ENCODE measurements at places on chromosomes 2 and 18.

DNA sequence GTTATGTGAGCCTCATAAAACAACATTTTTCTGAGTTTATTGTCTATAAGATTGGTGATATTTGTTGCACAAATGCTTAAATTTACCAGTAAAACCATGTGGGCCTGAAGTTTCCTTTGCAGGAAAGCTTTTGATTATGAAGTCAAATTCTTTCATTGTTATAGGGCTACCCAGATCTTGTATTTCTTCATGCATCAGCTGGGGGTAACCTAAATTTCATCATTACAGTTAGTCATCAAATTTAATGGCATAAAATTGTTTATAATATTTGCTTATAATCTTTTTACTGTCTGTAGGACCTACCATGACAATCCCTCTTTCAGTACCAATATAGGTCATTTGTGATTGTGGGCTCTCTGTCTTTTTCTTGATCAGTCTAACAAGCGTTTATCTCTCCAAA is 47.8 kb downstream of the SMAD2 start:
- DNase-seq, result no peak

DNA sequence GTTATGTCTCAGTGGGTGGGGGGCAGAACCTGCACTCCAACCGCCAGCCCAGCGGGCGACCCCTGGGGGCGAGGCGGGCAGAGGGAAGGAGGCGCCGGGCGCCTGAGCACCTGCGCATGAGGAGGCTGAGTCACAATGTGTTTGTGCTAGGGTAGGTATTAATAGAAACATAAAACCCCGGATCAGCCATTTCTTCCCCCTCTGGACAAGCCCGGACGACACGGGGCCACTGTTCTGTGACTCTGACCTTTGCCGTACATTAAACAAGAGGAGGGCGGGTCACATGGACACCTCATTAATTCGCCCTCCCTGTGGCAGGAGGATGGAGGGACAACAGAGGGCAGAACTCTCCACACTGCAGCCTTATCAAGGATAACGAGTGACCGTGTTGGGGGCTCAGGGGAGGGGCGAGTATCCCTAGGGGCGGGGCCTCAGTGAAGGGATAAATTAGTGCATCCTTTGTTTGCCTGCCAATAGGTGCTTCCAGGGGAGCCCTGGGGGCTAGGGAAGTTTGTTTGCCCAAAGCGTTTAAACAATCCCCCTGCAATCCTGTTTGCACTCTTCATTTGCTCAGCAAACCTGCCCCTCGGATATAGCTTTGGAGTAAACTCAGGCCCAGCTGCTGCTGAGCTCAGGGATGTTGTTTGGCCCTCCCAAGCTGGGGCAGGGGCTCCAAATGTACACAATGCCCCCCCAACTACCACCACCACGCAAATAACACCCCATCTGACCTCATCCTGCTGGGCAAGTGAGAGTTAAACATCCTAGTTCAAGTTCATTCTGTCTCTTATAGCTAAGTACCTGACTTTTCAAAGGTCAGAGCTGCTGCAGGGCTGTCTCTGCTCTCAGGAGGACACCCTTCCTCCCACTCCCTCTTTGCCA is 171.2 kb upstream of the GLI2 start:
- DNase-seq, result no peak

GRCh38 chr18:77101410-77102258 is 30.9 kb downstream of the MBP start:
- DNase-seq, result peak; percentile 68

DNA sequence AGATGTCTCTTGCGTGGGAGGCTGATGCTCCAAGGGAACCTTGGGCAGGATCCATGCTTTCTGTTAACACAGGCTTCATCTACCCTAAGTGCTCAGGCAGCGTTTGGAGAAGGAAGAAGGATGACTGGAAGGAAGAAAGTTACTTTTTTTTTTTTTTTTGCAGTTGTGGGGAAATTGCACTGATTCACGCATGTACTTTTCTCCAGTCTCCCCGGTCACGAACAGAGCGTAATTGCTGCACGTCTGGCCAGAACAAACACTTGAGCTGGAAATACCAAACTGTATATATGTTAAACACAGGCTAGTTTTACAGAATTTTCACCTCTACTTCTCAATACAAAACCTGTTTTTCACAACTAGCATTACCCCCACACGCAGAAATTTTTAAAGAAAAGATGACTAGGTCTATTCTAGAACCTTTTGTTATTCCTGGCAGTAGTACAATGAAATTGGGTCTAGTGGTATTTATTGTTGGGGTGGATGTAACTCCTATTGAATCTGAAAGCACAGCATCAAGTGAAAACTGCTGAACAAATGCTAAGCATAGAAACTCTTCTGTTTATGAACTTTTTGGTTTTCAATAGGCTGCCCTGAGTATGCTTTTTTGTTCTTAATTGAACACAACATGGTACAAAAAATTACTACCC is 9.3 kb upstream of the SCYGR5 start:
- no peak for DNase-seq

DNA sequence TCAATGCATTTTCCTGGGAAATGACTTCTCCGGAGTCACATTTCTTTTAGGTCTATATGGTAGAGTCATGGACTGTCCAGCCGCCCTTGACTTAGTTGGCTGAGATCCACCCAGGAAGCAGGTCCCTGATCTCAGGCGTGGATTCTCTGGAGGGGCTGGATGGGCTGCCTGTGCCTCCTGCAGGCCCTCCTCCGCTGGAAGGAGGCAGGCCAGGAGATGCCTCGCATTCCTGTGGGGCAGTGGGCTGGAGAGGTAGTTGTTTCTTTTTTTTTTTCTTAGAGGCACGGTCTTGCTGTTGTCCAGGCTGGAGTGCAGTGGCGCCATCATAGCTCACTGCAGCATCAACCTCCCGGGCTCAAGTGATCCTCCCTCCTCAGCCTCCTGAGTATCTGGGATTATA is 129.0 kb upstream of the MYCN start:
- no peak for DNase-seq

Measured in femur (tissue), 1 donor.